NCI-H1105 (cell line): ENCODE measurements at places on chromosomes 11 and 22.

GRCh38 chr11:130477586-130478203, 29.2 kb downstream of the ADAMTS15 start:
- no peak for DNase-seq

- DNase-seq = no peak
These were observed 29.7 kb downstream of the PPIL2 start for GRCh38 chr22:21695430-21696085.

DNA sequence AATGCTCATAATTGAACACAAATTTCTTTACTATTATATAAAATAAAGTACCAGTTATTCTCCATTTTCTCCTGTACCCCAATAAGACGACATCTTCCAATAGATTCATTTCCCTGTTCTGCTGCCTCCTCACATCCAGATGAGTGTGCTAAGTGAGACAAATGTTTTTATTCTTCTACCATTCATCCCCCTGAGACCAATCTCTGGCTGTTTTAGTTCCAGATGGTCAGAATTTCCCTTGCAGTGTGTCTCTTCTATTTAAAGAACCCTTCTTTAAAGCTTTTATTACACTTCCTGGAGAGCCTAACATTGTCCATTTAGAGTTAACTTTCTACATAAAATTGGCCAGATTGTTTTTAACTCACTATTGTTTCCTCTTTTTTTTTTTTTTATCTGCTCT, 41.2 kb upstream of the GLYATL1 start:
- DNase-seq = no peak

GRCh38 chr22:42642806-42643633, 2.6 kb upstream of the ATP5MGL start:
- no peak for DNase-seq

DNA sequence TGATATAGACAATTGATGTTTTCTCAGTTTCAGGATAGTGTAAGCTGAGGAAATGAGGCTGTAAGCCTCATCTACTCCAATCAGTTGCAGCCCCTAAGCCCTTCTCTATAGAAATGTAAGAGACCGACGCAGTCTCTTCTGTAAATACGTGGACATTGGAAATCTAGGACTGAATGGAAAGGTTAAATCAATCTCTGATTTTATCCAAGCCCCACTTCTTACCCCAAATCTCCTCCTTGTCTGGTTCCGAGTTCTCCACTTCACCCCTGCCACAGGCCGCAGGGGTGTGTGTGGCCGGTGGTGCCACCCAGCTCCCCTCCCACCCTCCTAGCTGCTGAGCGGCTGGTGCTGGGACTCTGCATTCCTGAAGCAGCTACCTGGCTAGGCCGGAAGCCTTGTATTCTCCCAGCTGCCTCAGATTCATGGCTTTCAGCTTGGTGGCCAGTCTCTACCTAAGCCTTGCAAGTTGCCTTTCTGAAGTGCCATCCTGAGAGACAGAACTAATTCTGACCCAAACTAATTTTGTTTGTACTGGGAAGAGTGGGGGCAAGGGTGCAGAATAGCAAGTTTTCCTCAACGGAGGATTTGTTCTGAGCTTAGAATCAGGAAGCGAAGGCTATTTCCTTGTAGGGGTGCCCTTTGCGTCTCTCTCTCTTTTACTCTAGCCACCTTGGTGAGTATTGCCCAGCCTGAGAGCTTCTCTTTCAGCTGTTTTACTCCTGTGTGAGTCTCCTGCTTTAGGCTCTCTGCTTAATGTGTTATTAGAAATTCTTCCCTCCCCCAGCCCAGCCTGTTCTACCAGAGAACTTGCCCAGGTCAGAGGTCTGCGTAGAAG, 749 bp downstream of the VWA5A start:
- no peak for DNase-seq

- no peak for DNase-seq
These were observed 165.1 kb upstream of the NCAM1 start for GRCh38 chr11:112795911-112796649.

DNA sequence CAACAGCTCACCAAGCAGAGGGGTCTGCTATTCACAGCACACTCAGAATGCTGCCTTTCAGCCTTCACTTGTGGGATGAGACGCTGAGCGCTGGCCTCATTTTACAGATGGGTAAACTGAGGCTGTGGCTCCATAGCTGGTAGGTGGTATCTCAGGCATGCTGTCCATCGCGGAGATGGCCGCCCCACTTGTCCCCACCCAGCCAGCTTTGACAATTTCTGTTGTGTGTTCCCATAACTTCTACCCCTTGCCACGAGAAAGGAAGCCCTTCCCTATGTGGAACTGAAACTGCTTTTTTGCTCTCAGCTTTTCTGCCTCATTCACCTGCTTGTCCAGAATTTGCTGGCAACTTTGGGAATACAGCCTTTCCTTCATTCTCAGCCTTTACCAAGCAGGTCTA, 36.1 kb upstream of the NNMT start:
- DNase-seq = no peak

DNA sequence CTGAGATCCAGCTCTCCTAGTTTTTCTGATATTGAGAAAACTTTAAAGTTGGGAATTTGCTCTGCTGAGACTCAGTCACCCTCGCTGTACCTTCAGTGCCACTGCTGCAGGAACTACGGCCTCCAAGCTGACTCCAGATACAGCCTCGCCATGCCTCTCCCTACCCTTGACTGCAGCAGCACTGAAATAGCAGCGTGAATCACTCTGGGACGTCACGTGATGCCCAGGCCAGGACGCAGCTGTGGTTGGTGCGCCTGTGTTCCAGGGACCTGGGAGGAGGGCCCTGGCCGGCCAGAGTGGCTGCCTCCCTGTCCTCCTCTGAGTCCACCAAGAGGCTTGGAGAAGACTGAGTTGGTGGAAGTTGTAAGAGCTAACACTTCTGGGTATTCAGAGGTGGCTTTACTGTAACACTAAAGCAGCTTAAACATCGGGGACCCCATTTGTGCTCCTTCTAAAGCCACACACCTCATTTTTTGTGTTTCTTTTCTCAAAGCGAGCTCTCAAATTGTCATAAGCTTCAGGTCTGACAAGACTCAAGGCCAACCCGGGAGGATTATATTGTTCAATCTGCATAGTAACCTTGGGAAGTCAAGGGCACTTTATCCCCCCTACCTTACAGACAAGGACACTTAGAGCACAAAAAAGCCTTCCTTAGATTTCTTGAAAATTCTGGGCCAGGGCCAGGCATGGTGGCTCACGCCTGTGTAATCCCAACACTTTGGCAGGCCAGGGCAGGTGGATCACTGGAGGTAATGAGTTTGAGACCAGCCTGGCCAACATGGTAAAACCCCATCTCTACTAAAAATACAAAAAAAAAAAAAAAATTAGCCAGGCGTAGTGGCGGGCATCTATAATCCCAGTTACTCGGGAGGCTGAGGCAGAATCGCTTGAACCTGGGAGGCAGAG, 4.2 kb upstream of the STIP1 start:
- peak; percentile 9 for DNase-seq

DNA sequence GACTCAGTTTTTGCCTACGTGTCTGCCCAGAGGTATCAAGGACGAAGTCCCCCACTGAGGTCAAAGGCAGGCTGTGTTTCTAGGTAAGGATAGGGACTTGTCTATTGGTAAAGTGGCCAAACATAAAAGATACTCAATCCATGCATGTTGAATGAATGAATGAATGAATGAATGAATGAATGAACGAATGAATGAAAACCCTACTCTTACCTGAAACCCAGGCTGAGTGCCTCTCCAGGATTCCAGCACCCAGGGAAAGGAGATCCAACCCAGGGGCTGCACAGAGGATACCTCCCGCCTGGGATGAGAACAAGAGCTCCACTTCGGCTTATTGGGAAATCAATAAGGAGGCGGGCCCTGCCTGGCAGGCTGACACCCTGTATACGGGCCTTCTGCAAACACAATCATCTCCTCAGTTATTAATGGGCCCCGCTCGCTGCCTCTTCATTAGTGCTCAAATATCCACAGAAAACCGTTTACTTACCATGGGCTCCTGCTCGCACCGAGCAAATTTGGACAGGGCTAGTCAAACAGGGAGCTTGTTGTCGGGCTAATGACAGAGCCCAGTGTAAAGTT, 177.4 kb downstream of the BUD13 start:
- DNase-seq = peak; percentile 80

- no peak for DNase-seq
These were observed 1086.1 kb downstream of the BRD1 start for GRCh38 chr22:48741540-48741939.

DNA sequence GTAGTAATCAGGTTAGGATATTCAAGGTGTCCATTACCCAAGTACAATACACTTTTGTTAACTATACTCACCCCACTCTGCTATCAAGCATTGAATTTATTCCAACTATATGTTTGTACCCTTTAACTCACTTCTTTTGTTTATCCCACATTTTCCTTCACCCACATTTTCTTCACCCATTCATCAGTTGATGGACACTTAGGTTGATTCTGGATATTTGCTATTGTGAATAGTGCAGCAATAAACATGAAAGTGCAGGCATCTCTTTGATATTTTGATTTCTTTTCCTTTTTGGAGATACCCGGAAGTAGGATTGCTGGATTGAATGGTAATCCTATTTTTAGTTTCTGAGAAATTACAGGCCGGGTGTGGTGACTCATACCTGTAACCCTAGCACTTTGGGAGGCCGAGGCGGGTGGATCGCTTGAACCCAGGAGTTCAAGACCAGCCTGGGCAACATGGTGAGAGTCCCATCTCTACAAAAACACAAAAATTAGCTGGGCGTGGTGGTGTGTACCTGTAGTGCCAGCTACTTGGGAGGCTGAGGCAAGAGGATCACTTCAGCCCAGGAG, 6.5 kb downstream of the TMEM25 start:
- no peak for DNase-seq

DNA sequence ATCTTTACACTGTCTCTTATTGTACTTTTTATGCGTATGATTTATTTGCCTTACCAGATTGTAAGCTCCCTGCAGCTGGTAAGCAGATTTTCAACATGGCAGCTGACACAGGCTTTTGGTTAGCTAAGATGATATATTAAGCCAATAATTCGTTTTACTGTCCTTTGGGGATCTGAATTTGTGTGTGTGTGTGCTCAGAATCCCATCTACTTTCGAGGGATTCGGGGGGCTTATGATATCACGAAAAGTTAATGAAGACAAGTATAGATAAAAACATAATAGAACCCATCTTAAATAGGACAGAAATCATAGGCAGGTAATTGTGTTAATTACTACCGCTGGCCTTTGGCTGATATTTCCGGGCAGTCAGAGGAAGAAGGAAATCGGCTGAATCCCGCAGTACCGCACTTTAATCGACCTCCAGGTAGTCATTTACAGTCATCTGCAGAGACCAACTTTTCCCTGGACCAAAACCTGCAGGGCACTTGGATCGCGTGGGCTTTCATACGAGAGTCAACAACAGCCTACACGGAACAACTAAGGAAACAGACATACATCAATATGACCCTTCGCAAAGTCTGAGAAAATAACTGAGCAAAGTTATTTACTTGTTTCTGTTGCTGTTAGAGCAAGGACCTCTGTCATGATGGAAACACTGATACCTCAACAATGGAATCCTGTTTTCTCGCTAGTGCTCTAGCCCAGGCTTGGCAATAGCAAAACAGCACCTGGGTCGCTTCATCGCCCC, 802 bp downstream of the KBTBD3 start:
- no peak for DNase-seq
